ENCODE measurements at places on chromosomes 2 and 18. TPM values are rescaled to one million over a fixed set of nuclear protein-coding genes. Genes with fewer than 3 reads are reported as not detected.

Gene OTOF
- total RNA-seq = 0.16 TPM

Gene SDC1
- 0.11 TPM for total RNA-seq

Gene MDH1B
- total RNA-seq = 0.36 TPM

Gene VWA3B
- total RNA-seq = not detected

Gene GKN1
- total RNA-seq = not detected

Gene CLEC4F
- total RNA-seq = 3.7 TPM
